ENCODE measurements at places on chromosomes 1 and 21. TPM values are rescaled to one million over a fixed set of nuclear protein-coding genes. Genes with fewer than 3 reads are reported as not detected.

OR2M3 gene
- polyA plus RNA-seq = 0.03 TPM

GRCh38 chr1:78383923-78384322 is 106.9 kb upstream of the PTGFR start:
- no peak for DNase-seq

- no peak for DNase-seq
Measured at GRCh38 chr21:42550817-42551216, 37.2 kb downstream of the SLC37A1 start.

DNA sequence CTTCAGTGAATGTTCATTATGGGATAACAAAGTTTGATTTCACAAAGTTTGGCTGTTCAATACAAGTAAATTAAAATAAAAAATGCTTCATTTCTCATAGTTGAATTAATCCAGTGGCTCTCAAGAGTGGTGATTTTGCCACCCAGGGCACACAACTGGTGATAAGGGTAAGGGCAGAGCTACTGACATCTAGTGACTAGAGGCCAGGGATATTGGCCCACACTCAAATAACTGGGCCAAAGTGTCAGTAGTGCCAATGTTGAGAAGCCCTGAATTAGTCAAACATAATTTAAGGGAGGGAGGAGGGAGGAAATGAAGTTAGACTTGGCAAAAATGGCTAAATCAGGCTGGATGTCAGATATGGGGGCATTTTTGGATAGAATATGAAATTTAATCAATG is 880.5 kb upstream of the ADGRL4 start:
- no peak for DNase-seq

DNA sequence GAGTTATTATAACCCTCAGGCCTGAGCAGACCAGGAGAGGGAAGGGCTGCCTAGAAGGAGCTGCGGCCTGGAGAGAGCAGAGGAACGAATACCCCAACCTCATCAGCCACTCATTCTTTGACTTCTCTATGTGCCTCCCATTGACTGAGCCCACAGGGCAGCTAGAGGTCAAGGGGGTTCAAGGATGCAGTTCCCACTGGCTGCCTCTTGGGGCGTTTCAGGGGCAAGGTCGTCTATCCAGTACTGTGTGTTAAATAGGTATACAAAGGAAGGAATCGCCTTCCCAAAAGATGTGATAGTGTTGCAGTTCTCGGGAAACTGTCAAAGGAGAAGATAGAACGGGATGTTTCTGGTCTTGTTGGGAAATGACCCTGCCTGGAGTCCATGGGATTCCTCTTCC is 250.6 kb downstream of the PRDM2 start:
- no peak for DNase-seq

- peak; percentile 15 for DNase-seq
Measured at GRCh38 chr1:67019600-67020136, 34.3 kb downstream of the SLC35D1 start.

DNA sequence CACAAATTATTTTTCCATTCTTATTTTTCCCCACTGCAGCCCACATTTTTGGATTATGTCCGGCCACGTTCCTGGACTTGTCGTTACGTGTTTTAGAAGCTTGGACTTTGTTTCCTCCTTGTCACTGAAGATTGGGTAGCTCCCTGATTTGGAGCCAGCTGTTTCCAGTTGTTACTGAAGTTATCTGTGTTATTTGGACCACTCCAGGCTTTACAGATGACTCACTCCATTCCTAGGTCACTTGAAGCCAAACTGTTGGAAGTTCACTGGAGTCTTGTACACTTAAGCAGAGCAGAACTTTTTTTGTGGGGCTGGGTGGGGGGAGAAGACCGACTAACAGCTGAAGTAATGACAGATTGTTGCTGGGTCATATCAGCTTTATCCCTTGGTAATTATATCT is 12.2 kb upstream of the AXDND1 start:
- DNase-seq = no peak

GRCh38 chr1:224592636-224593582 is 23.2 kb upstream of the CNIH3 start:
- DNase-seq = no peak

DNA sequence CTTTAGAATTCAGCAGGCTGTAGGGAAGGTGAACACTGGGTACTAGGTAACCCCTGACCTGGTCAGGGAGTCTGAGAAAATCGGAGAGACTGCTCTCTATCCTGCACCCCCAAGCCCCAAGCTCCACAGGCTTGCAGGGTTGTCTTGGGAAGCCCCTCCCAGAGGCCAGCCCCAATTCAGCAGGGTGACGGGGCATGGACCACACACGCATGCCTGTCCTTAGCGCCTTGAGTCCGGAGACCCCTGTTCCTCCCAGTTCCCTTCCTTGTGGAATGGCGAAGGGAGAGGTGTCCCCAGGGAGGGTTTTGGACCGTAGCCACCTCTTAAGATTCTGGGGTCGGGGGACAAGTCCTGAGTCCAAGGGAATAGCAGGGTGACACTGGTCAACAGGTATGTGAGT is 116.1 kb downstream of the HLCS start:
- DNase-seq = no peak

DNA sequence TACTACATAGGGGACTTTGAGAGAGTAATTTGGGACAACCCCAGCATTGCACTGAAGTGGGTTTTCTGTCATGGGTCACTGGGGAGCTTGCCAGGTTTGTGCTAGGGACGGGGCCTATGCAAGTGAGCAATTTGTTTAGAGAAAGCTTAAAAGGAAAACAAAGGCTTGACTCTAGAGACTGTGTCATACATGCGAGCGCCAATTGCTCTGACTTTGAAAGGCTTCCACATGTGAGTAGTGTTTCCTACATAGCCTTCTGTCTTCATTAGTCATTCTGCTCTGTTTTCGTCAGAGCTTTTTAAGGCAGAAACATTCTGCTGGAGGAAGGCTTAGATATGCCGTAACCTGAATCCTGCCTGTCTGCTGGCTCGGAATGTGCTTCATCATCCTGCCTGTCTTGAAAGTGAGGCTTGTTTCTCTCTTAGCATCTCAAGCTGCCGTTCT is 28.4 kb downstream of the TRIM45 start:
- DNase-seq = no peak

DNA sequence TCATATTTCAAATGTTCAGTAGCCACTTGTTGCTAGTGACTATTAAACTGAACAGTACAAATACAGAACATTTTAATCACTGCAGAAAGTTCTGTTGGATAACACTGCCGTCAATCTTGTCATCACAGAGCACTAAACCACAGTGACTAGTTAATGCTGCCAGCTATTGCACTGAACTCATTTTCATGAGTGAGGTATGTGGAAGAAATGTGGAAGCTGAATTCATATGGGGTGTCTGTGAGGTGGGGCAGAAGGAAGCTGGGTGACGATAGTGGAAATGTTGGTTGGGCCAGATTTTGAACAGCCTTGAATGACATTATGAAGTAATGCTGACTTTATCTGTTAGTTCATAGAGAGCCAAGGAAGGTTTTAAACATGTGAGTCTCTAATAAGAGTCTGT is 49.6 kb downstream of the OSBPL9 start:
- no peak for DNase-seq
